SK-N-DZ (cell line): ENCODE measurements at places on chromosomes 2 and 18.

- DNase-seq = no peak
These were observed 18.0 kb upstream of the ARHGAP28 start for GRCh38 chr18:6711467-6711866.

- DNase-seq = no peak
These were observed 54.5 kb upstream of the AFF3 start for GRCh38 chr2:100196786-100197494.

DNA sequence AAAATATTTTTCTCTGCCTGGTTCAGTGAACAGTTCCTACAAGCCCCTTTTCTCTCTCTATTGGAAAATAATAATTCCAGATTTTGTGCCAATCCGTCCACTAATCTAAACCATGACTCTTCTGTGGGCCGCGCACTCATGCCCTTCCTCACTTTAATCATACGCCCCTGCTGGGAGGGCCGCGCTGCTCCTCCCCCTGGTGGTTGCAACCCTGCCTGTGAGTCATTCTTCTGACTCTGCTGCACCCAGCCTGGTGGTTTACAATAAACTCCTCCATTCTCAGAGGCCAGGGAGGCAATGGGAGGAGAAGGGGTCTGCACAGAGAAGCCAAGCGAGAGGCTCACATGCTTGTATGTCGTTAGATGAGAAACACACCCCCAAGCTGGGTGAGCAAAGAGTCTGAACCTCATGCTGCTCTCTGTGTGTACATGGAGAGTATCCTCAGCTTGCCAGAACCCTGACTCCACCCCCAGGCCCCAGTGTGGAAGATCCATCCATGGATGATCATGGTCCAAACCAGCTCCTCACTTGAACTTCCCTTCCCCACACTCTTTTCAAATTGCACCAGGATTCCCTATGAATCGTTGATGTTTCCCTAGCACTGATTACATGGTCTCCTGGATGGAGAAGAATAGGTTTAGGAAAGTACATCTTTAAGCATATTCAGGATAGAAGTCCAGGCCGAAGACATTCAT, 228.9 kb downstream of the ANKRD30B start:
- no peak for DNase-seq

- no peak for DNase-seq
These were observed 29.9 kb downstream of the SP3 start for GRCh38 chr2:173935305-173935704.

- DNase-seq = no peak
These were observed 141.0 kb downstream of the UXS1 start for GRCh38 chr2:106053116-106053515.

GRCh38 chr2:234147335-234147861, 96.9 kb downstream of the SPP2 start:
- DNase-seq = no peak

DNA sequence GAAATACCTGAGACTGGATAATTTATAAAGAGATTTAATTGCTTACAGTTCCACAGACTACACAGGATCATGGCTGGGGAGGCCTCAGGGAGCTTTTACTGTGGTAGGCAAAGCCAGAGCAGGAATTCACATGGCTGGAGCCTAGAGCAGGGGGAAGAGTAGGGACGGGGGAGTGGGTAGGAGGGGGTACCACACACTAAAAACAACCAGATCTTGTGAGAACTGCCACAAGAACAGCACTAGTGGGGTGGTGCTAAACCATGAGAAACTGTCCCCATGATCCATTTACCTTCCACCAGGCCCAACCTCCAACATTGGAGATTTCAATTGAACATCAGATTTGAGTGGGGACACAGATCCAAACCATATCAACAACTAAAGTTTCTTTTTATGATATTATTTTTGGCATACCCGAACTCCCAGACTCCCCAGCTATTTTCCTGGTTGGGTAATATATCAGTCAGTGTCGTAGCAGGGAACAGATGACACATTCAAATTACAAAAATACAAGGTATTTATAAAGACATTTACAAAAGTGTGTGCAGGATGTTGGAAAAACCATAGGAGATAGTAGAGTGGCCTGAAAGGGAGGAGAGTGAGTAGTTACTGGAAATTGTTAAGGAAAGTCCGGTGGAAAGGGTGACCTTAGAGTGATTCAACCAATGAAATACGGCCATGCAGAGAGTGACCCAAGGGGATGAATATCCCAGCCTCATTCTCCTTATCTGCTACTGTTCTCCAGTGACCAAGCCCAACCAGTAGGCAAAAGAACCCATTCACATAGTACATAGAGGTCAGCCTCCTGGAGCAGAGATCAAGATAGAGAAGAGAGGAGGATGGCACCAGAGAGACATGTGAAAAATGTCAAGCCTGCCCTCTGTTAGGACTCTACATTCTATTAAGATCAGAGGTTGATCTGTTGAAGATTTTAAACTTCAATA, 8.8 kb downstream of the RPL37A start:
- DNase-seq = no peak

DNA sequence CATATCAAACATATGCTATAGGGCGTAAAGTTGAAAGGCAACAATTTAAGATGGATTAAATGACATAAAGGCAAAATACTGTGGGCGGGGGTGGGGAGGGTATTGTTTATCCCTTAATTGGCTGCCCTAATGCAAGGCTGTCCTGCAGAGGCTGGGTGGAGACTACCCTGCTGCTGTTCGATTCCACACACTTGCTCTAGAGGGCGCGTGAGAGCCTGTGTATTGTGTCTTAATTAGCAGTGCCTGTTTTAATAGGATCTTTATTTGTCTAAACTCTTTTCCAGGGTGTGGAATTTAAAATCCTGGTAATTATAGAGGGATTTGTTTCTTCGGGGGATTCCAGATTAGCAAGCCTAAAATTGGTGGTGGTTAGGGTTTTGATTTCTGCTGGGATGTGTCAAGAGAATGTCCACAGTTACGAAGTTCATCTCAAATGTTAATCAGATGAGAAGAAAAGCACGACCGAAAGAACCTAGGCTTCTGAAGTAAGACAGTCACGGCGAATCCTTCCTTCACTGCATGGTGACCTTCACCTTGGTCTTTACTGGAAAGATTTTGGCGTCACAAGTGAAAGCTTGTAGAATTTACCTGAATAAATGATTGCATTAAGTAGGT, 103.5 kb upstream of the MAP3K20 start:
- DNase-seq = peak; percentile 15

DNA sequence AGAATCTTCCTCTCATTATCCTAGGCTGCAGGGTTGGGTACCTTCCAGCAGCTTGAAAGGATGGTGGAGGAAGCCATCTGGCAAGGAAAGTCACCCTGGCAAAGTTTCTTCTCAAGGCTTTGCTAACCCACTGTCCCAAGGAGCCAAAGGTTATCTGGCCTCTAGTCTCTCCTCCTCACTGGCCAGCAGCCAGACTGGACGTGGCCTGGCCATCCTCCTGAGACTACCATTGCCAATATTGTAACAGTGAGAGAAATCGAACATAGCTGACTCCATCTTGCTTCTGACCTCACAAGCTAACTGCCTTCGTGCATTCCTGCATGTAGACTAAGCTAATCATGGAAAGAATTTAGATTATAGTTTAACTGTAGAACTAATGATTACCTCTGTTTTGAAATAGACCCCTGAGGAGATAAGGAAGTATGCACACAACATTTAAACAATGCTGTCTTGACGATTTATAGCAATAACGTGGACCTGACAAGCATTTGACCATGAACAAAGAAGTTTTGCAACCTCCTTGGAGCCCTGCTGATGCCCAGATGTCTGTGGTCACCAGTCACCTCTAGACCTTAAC, 7.8 kb upstream of the ANXA4 start:
- no peak for DNase-seq

DNA sequence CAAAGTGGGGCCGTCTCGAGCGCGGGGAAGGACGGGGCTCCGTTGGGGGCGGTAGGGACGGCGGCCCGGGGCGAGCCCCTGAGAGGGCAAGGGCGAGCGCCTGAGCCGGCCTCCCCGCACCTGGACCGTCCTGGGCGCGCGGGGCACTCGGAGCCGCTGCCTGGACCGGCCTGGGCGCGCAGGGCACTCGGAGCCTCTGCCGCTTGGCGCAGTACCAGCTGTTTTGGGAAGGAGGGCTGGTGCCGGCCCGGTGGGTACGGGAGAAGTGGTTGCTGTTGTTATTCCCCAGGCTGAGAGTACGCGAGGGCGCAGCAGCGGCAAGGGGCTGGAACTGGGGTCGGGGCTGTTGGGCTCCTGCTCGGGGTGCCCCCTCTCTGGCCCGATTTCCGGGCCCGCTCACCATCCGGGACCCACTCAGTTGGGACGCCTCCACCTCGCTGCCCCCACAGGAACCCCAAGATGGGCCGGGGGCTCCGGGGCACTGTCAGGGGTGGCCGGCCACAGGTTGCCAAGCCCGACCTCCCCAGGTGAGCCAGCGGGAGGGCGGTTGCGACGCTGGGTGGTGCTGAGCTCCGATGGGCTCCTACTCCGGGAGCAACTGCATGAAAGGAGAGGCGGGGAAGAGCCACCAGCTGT, 579 bp downstream of the ARHGEF4 start:
- no peak for DNase-seq

DNA sequence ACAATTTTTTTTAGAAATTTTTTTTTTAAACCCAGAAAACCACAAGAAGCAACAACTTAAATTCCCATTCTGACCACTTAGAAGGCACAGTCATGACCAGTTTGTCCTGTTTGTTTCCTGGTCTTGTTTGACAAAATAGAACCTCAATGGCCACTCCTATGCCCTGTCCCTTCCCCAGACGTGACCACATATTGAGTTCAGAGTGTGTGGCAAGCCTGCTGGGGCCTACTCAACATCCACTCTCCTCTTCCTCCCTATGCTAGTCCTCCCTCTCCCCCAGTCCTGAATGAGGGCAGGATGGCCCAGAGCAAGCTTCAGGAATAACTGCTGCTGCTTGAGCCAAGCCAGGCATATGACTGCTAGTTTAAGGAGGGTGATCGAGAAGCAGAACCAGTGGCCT, 89.6 kb downstream of the PRELID3A start:
- DNase-seq = no peak

GRCh38 chr2:24658531-24659202, 134.5 kb downstream of the PTRHD1 start:
- DNase-seq = no peak

DNA sequence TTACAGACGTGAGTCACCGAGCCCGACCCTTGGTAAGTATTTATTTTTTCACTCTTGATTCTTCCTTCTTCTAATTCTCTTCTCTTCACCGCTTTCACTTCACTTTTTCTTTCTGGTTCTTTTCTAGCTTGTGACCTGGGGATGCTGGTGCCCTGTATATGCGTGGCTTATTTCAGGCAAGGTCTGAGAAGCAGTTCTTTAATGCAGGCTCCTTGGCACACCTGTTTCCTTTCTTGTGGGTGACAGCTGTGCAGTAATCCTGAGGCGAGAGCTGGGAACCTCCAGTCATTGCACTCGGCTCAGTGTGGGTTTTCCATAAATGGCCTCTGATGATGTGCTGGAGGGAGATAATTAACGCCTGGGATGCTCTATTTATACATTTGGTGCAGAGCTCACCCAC, 193.8 kb downstream of the TSN start:
- DNase-seq = no peak

DNA sequence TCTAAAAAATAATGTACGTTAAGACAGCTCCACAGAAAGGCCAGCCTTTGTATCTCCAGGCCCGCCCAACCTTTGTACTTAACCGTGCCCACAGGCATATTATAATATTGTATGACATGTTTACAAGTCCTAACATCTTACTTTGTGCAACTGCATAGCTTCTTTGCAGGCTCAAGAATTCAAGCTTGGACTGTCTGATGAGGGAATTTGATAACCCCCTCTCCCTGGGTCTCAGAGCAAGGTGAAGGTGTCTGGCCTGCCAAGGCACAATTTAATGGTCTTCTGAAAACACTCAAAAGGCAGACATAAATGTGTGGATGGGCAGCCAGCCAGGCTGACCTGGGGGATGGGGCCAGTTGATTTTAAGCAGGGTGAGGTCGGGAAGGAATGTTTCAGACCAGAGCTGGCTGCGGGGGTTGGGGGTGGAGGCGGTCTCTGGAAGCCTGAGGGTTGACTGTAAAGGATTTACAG, 732.7 kb upstream of the FANCL start:
- peak; percentile 90 for DNase-seq

GRCh38 chr2:6336752-6337471, 528.8 kb downstream of the CMPK2 start:
- no peak for DNase-seq

DNA sequence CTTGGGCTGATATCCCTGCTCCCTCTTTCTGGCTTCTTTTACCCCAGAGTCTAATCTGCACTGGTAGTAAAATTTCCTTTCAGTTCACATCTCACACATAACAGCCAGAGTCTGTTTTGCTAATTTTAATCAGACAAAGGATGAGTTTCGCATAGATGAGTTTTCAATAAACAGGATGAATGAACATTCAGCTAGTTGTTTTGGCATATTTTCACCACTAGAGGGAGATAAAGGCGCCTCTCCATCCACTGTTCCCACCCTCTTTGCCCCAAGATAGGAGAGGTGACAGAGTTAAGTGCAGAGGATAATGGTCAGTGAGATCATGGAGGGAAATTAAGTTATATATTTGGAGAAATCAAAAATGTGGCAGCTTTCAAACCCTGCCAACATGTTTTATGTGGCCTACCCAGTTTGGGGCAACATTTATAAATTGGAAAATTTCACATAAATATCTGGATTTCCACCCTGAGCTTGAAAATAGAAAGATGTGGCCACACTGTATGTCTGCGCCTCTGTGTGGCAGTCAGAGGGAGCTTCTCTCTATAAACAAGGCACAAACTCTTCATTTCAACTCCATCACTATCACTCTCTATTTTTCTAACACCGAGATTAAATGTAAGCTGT, 48.5 kb upstream of the DTNA start:
- DNase-seq = peak; percentile 49

GRCh38 chr2:165743442-165743841, 50.6 kb downstream of the GALNT3 start:
- DNase-seq = no peak

- DNase-seq = no peak
These were observed 43.8 kb downstream of the MAIP1 start for GRCh38 chr2:199999166-199999565.

DNA sequence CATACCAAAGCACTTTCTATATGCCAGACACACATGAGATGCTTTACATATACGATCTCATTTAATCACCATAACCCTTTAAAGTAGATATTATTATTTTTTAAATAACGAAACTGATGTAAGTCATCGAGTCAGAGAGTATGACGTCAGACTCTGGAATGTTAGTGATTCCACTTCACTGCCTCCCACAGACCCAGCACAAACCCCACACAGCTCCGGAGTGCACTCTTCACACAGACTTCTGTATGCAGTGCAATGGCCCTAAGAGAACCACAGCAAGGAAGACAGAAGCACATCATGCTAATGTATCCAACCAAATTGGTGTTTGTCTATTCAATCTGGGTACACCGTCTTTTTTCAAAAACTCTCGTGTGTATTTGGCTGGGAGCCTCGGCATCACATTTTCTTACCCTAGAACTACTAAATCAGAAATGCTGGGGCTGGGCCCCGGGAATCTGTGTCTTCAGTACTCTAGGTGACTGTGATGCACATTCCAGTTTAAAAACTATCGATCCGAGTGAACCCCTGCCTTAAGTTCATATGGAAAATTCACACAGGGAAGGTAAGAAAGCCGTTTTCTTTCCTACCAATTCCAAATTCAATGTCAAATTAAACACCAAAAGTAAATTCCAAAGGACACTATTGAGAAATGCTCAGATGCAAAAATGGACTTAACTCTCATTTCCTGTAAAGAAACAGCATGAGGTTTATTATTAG, 117.7 kb upstream of the ACVR1C start:
- DNase-seq = no peak

GRCh38 chr2:70258532-70258875, 567 bp downstream of the PCYOX1 start:
- peak; percentile 50 for DNase-seq
